ENCODE measurements at places on chromosomes 5 and 9. TPM values are rescaled to one million over a fixed set of nuclear protein-coding genes. Genes with fewer than 3 reads are reported as not detected.

The BTNL8 gene
- not detected for total RNA-seq

The CORO2A gene
- 0.28 TPM for total RNA-seq

The PRUNE2 gene
- total RNA-seq, result 9.2 TPM

The PLAC8L1 gene
- not detected for total RNA-seq

The CYLC2 gene
- not detected for total RNA-seq

The FOXD4 gene
- 0.28 TPM for total RNA-seq

The CSF1R gene
- 0.46 TPM for total RNA-seq

The IL4 gene
- total RNA-seq, result not detected
